ENCODE measurements at places on chromosomes 11 and 22.

DNA sequence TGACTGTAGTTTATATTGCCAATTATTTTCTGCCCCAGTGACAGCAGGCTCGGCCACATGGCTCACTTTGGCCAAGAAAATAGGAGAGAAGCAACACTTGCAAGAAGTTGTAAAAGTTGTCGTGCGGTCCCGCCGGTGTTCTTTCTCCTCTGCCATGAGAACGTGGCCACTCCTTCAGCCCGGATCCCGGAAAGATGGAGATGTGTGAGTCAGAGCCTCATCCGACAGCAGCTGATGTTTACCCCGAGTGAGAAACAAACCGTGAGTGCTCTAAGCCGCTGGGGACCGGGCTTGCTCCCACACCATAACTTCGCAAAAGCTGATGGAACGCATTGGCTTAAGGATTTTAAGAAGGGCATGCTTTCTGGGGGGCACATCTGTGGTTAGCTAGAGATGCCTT lies 157.0 kb downstream of the CACNA1I start:
- no peak for DNase-seq

DNA sequence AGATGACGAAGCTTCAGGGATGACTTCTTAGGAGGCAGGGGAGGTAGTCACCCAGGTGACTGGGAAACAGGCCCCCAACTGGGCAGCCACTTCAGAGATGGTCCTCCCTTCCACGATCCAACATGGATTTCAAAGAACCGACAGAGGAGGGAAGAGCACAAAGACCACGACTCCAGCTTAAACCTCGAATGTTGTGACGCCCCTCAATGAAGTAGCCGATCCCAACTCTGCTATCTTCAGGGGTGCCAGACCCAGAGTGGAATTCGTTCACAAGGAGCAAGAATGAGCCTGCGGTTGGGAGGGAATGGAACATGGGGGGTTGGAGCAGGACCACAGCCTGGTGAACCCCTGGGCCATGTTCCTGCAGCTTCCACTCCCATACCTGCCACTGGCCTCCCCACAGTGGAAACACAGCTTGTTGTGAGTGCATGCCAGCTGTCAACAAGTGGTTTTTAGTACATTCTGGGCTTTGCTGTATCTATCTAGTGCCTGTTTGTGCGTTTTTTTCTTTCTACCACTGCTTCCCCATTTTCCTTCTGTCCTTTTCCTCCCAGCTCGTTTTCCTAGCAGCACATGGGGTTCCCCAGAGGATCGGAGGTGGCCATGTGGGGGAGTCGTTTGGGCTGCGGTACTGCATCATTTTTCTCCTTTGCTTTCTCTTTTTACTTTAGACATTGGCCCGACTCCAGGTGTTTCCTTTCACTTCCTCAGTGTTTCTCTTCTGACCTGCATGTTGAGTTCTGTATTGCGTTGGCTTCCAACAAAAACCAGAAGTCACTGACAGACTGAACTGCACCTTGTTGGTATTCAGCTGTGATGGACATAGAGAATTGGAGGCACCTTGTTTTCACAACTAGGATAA lies 65.8 kb downstream of the MORC2 start:
- DNase-seq = no peak

- no peak for DNase-seq
Measured at GRCh38 chr11:93984936-93985335, 36.2 kb upstream of the HEPHL1 start.

DNA sequence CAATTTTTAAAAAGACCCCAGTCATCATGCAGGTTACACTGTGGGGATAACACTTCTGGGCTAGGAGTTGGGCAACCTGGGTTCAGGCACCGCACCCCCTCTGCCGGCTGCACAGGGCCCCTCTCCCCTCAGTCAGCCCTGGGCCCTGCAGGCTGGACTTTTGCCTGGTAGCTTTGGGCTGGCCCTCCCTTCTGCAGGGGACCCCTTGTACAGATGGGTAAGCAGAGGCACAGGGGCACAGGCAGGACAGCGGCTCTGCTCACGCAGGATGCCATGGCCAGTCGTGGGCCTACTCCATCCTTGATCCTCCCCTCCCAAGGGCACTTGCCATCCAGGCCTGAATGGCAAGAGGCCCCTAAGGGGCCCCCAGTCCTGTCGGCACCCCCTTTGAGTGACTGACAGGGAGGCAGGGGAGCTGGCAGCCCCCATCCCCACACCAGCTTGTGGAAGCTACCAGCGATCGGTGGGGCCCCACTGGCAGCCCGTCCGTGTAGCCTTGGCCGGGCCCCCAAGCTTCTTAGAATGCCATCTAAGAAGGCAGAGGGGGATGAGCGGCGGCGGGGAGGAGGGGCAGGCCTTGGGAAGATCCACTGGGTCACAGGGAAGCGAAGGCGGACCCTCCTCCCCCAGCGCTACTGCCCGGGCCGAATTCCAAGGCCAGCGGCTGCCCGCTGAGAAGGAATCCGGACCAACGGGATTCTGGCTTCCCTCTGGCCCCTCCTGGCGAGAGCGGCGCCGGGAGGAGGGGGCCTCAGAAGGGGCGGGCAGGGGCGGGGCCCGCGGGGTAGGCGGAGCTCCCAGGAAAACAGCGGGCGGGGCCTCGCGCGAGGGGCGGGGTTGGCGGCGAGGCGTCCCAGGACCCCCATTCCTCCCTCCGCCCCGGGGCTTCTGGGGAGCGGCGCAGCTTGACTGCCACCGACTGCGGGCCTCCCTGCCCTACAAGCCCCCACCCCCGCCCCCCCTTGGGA lies 6.8 kb upstream of the CHKA start:
- DNase-seq = peak; percentile 41

DNA sequence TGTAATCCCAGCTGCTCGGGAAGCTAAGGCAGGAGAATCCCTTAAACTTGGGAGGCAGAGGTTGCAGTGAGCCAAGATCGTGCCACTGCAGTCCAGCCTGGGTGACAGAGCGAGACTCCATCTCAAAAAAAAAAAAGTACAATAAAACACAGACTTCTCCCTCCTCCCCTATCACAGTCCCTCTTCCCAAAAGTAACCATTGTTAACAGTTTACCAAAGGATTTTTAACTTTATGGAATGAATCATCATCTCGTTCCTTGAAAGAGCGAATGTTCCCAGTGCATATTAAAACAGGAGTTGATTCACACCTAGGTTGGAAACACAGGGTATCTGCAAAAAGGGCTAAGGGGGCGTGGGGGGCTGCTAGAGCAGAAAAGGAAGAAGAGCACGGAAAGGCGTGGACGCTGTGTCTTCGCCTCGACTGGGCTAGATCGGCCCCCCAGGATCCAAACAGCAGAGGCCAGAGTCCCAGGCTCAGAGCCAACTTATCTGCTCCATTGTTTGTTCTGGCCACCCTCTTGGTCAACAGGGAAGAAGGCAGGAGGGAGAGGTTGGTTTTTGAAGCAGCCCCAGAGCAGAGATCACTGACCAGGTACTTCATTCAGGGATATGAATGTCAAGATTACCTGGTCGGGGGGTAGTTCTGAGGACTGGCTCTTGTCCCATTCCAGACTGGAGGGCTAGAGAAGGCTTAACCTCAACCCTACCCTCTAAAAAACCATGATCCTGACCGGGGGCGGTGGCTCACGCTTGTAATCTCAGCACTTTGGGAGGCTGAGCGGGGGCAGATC lies 2.1 kb upstream of the AHNAK start:
- DNase-seq = no peak

- DNase-seq = no peak
Measured at GRCh38 chr11:10637731-10638151, 55.8 kb downstream of the IRAG1 start.

- no peak for DNase-seq
Measured at GRCh38 chr11:124202951-124203350, 19.8 kb downstream of the OR10D3 start.

Data from fibroblast of the conjunctiva (primary cell).